ENCODE measurements at places on chromosomes 13 and 19. TPM values are rescaled to one million over a fixed set of nuclear protein-coding genes. Genes with fewer than 3 reads are reported as not detected.

DNA sequence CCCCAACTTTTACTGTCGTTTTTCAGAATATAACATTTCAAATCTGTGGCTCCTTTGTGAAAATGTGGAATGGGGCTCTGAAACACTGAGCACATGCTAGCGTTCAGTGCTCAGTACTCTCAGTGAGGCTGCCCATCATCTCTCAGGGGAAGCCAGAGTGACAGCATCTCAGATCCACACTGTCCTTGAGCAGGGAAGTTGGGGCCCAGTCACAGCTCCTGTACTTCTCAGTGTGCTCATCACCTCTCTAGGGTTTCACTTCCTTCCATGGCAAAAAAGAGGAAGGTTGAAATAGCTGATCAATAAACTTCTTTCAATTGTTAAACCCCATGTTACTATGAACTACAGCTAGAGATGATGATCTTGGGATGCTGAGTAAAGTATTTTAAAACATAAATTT, 565.9 kb upstream of the SPRY2 start:
- DNase-seq, result no peak

DNA sequence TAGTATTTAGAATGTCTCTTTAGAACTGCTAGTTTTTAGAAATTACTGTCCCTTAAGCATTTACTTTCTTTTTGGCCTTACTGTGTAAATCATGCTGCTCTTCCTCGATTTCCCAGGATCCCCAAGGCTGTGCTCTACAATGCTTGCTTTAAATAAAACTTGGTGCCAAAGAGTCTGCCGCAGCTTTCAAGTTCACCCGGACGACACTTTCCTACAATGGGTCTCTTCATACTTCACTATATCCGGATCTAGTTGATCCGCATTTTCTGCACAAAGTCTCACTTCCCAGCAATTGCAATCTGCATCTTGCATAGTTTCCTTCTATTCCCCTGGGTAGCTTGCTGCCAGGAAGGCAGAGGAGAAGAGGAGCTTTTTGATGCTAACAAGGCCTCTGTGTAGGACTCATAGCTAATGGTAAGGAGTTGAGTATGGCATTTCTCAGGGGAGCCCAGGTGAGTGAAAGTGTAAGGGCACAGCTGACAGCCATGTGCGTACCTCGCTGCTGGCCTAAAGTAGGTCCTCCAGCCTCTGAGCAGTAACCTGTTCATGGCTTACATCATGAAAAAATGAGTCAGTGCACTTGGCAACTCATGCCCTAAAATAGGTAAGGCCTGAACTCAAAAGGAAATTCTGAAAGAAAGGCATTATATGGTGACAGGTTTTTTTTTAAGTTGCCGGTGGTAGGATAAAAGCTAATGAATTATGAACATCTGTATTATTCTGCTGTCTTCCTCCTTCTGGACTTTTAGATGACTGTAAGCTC, 101.6 kb downstream of the ENOX1 start:
- no peak for DNase-seq

DNA sequence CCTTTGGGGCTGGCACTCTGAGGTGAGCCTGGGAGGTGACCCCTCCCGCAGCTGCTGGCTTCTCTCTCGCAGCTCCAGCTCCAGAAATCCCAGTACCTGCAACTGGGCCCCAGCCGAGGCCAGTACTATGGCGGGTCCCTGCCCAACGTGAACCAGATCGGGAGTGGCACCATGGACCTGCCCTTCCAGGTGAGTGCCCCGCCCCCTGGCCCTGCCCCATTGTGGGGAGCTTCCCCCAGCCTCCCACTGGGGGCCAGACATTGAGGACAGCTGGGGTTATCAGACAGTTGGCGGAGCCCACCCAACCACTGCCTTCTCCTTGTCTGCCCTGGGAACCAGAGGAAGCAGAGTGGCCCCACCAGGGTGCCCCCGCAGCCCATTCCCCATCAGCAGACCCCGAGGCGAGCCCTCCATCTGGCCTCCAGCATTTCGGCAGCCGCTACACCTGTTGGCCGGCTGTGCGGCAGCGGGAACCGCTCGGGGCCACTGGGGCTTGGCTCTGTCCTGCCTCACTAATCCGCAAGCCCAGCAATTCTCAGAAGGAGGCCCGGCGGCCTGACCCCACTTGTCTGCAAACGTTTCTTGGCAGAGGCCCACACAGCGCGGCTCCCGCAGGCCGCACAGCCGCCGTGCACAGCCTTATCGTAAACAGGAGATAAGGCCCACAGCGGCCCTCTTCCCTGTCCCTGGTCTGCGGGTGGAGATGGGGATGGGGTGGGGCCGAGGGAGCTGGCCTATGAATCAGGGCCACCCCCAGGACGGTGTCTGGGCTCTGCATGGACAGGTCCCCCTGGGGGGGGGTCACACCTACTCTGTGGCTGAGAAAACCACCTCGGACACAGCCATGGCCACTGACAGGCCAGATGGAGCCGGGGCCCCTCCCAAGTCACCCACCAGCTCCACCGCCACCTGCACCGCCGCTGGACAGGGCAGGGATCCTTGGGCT, 48.0 kb downstream of the COMP start:
- peak; percentile 81 for DNase-seq

GRCh38 chr19:42693760-42694350, 46.4 kb downstream of the PSG3 start:
- DNase-seq, result no peak

DNA sequence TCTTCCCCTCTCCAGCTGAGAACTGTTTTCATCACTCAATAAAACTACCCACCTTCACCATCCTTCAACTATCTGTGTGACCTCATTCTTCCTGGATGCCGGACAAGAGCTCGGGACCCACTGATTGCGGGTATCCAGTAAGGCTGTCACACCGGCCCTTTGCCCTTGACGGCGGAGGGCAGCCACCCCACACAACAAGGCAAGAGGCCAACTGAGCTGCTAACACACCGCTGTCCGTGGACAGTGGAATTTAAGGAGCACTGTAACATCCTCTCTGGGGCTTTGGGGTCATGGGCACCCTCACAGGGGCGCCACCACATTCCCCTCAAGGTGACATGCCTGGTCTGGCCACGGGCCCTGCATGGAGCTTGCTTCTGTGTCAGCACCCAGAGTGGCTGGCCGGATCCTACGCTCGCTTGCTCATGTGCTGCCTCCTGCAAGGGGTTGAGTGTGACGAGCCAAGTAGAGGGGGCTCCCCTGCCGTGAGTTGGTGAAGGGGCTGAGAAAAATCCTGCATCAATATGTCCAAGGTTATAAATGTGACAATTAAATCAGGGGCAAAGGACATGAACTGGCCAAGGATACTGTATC, 31.4 kb downstream of the LHFPL6 start:
- no peak for DNase-seq

DNA sequence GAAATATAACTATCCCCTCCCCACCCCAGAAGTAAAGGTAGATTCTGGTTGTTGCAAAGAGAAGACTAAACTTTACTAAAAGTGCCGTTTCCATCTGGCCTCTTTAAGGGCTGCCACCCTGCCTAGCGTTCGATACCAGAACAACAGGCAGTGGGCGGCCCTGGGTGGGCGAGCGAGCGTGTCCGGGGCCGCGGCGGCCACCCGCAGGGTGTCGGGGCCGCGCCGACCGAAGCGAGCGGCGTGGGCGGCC, 2.6 kb downstream of the FGF9 start:
- no peak for DNase-seq

TMEM238 gene
- total RNA-seq, result not detected

ARRDC5 gene
- not detected for total RNA-seq
